ENCODE measurements at places on chromosomes 5 and 9.

DNA sequence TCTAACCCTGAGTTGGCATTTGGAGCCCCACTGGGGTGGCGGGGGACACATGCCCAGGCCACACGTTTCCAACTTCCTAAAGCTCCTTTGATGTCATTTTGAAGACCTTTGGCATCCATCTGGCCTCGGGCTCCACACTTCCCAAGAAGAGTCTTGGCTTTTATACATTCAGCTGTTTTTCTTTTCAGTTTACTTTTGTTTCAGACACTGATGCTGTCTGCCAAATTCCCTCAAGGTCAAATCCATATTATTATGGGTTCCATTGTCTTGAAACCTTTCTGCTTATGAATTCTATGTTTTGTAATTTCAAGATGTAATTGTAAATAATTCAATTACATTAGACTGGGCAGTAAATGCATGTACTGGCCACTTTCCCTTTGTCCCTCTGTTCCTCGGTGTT is 23.7 kb upstream of the NFIB start:
- DNase-seq: no peak

- DNase-seq: no peak
These were observed 479.8 kb downstream of the DIRAS2 start for GRCh38 chr9:90162819-90163218.

DNA sequence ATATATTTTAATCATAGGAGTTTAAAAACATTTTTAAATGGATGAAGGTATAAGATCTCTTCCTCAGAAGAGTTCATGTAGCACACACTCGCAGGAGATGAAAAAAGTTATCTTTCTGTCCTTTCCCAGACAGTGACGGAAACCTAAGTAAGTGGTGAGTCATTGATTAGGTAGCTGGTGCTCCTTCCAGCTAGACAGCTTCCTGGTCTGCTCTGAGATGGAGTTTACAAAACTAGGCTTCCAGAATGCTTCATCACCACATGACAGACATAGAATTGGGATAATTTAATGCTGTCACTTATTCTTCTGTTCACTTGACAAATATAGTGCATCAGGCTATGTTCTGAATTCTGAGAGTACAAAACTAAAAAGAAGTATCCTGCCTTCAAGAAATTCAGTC is 2393.0 kb upstream of the C9orf72 start:
- DNase-seq: no peak

GRCh38 chr5:14930486-14930885 is 58.9 kb upstream of the ANKH start:
- DNase-seq: no peak

DNA sequence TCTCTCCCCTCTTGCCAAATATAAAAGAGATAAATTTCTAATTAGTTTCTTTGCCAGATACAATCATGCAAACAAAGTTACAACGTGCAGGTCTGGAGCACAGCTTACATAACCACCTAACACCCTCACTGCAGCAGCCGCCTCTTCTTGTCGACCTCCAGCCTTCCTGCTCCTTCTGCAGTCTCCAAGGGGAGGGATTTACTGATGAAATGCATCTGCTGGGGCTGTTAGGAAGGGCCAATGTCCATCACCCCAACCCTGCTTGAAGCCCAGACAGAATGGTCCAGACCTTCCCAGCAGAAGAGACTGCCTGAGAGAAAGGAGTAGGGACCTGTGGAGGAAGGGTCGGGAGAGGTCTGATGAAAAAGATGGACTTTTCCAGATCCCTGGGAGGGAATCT is 15.2 kb downstream of the KCNV2 start:
- DNase-seq: no peak

- no peak for DNase-seq
These were observed 58.3 kb downstream of the SVEP1 start for GRCh38 chr9:110521206-110521605.

- no peak for DNase-seq
These were observed 10.2 kb downstream of the PRRX2 start for GRCh38 chr9:129675620-129676019.

DNA sequence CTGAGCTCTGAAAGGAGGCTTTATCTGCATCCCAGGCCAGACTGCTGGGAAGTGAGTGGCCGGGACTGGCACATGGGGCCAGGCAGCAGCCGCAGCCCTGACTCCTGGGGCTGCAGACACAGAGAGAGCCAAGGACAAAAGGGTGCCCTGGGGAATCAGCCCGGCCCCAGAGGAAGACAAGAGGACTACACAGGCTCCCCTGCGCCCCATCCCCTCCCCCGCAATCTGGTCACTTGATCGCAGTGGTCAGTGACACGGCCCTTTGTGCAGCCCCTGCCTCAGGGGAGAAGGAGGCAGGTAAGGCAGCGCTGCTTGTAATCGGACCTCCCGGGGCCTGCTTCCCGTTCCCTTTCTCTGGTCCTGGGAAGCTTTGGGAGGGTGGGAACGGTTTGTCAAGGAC is 55.5 kb upstream of the FUBP3 start:
- DNase-seq: no peak

DNA sequence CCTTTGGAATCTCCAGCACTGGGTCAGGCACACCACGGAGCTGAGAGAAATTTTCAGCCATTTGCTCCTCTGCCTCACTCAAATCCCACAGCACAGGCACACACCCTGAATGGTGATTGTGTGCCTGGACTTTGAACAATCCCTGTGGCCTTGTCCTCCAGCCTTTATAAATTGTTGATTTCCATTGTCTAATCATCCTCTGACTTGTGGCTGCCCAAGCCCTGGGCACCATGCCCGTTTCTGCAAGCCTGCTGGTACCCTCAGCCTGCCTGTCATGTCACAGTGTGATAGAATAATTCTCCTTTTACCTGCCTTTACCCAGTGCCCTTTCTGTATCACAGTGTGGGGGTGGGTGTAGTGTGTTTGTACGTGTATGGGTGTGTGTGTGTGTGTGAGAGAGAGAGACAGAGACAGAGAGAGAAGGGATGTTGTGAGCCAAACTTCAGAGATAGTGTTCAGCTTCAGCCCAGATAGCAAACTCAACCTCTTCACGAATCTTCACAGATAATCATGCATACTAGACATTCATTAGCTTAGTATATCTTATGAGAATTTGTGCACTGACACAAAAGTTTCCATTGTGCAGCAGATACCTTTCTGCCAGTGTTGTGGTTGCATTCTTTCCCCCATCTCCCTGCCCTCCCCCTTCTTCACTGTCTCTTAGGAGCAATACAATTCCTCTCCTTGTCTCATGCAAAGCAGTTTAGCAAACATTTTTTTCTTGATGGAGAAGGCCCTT is 27.8 kb upstream of the SLC44A1 start:
- DNase-seq: no peak

GRCh38 chr9:98488571-98489312 is 220.0 kb downstream of the GABBR2 start:
- no peak for DNase-seq

DNA sequence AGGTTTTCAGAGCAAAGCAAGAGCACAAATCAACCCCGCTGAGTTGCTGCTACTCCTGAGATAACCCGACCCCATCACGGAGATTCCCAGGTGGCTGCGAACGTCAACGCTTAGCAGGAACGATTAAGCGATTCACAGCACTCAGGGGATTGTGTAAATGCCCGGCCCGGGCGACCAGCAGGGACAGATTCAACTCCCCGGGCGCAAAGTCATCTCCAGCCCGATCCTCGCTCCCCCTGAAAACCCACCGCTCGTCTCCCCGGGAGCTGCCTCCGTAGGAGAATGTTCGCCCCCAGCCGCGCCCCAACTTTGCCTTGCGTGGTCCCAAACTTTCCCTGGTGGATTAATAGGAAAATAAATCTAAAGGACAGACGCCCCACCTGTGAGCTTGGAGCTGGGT is 685 bp downstream of the SLC24A2 start:
- no peak for DNase-seq

DNA sequence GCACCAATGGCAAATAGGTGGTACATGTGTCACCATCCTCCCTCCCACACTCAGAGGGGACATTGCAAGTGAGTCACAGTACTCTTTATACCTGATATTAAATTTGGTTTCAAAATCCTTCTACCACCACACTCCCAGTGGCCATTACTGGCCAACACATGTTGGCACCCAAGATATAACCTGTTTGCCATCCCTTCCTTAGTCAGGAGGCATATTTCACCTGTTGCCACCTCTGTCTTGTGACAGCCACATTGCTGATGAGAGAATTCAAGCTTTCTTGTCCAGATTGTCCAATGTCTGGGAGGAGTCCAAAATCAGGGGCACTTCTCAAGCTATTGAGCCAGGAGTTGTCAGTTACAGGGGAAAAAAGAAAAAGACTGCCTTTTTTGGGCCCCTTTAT is 80.2 kb upstream of the WWC1 start:
- no peak for DNase-seq

- DNase-seq: no peak
These were observed 3.5 kb upstream of the TMED9 start for GRCh38 chr5:177588413-177588909.

Data from suppressor macrophage treated with lipopolysaccharide for 1 hour (primary cell).